Muscle of back (tissue), 13 donors: ENCODE measurements at places on chromosomes 16 and 17. TPM values are rescaled to one million over a fixed set of nuclear protein-coding genes. Genes with fewer than 3 reads are reported as not detected.

Gene NXN
- 53.2 TPM for polyA plus RNA-seq

Gene HBA2
- polyA plus RNA-seq, result 1,262 TPM

Gene HSD11B2
- polyA plus RNA-seq, result 3.8 TPM

Gene KCNJ16
- polyA plus RNA-seq, result 0.76 TPM

Gene NOD2
- 0.82 TPM for polyA plus RNA-seq

Gene KRT16
- not detected for polyA plus RNA-seq

Gene COX6A2
- 272 TPM for polyA plus RNA-seq

Gene PPL
- 1.8 TPM for polyA plus RNA-seq

Gene FBF1
- polyA plus RNA-seq, result 6.0 TPM

Gene IRX3
- polyA plus RNA-seq, result 15.4 TPM

Gene OR1F1
- polyA plus RNA-seq, result not detected

Gene SRCIN1
- polyA plus RNA-seq, result 1.3 TPM

Gene KRT14
- polyA plus RNA-seq, result 0.26 TPM

Gene HMOX2
- 37.0 TPM for polyA plus RNA-seq

GRCh38 chr16:7515543-7515942 is 182.9 kb downstream of the RBFOX1 start:
- no peak for DNase-seq

DNA sequence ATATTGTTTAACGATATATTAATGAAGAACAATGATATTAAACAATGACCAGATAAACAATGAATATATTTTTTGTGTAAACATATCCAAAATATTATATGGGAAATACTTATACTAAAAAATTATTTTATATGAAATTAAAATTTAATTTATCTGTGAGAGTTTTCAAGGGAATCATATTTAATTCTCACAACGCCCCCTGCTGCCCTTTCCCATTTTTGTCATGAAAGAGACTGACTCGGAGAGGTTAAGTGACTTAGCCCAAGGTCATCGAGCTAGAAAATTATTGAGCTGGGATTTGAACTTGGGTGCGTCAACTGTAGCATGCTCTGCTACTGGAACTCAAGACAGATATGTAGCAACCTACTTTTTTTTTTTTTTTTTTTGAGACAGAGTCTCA is 7.2 kb upstream of the MYCBPAP start:
- no peak for DNase-seq

DNA sequence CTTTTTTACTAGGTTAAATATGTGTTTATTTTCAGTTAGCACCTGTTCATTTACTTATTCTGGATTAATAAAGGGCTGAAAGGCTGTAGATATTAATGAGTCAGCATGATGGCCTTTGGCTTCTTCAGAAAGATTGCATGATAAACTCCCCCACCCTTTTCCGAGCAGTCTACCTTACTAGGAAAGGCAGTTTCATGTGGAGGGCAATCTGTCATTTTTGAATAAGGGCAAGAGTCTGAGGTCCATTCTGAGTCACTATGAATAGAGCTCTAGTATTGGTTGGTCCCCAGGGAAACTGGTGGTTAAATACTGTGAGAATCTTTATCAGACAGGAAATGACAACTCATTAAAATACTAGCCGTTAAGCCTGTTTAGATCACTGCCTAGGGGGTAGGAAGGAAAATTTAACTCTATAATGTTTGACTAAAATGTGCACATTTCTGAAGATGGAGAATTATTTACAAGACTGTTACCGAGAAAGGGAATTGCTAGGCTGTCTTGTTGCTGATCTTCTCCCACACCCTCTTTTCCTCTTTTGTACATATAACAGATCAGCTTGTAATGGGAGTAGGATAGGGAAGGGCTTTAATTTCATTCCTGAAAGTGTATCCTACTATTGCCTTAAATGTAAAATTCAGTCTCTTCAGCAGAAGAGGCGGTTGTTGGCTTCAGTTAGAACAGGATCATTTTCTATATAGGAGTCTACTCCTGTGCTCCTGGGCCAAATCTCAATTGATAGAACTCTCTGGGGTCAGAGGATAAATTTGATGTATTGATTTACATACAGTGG is 63.3 kb downstream of the TUBD1 start:
- DNase-seq, result peak; percentile 54

DNA sequence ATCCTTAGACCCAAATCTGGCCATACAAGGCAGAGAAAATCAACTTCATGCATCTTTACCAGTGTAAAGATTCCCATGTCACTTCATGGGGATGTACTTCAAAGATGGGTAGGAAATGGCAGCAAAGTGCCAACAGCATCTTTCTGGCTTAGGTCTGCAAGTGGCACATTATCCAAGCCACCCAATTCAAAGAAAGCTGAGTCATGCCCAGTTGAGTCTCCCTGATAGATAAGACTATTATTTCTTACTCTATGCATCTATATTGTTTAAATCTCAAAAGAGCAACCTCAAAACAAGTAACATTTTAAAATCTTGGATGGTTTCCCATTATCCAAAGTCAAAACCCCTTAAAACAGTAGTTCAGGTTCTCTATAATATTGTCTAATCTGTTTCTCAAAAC is 61.2 kb upstream of the HSBP1 start:
- no peak for DNase-seq

DNA sequence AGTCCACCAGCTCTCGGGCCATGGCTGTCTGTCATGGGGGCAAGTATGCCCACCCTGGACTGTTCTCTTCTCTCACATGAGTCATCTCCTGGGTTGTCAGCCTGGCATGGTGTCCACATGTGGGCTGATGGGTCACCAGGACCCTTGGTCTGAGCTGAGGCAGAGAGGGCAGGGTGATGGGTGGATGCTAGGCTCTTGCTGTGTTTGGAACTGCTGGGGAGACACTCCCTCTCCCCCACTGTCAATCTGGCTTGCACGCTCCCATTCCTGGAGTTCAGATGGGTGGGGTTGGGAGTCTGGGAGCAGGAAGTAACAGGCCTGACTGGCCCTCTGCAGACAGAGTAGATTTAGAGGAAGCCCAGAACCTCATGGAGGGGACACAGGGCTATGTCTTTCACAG is 28.9 kb downstream of the KSR1 start:
- no peak for DNase-seq

GRCh38 chr17:2397247-2398171 is 3.4 kb downstream of the MNT start:
- no peak for DNase-seq

GRCh38 chr16:77480681-77481315 is 46.0 kb upstream of the ADAMTS18 start:
- DNase-seq, result no peak

GRCh38 chr17:31132977-31133376 is 38.2 kb downstream of the NF1 start:
- DNase-seq, result no peak

GRCh38 chr17:15319452-15320010 is 21.9 kb downstream of the TEKT3 start:
- DNase-seq, result no peak

- no peak for DNase-seq
These were observed 17.0 kb upstream of the RPRML start for GRCh38 chr17:46995841-46996571.

- no peak for DNase-seq
These were observed 109.0 kb downstream of the HS3ST3A1 start for GRCh38 chr17:13492737-13493122.

GRCh38 chr16:24539850-24540601 is 660 bp downstream of the RBBP6 start:
- DNase-seq, result peak; percentile 65

- peak; percentile 51 for DNase-seq
These were observed 3.7 kb upstream of the MYL4 start for GRCh38 chr17:47205419-47205963.

- no peak for DNase-seq
These were observed 57.7 kb downstream of the SREBF1 start for GRCh38 chr17:17779015-17779611.

GRCh38 chr16:67392301-67393059 is 818 bp downstream of the TPPP3 start:
- no peak for DNase-seq

DNA sequence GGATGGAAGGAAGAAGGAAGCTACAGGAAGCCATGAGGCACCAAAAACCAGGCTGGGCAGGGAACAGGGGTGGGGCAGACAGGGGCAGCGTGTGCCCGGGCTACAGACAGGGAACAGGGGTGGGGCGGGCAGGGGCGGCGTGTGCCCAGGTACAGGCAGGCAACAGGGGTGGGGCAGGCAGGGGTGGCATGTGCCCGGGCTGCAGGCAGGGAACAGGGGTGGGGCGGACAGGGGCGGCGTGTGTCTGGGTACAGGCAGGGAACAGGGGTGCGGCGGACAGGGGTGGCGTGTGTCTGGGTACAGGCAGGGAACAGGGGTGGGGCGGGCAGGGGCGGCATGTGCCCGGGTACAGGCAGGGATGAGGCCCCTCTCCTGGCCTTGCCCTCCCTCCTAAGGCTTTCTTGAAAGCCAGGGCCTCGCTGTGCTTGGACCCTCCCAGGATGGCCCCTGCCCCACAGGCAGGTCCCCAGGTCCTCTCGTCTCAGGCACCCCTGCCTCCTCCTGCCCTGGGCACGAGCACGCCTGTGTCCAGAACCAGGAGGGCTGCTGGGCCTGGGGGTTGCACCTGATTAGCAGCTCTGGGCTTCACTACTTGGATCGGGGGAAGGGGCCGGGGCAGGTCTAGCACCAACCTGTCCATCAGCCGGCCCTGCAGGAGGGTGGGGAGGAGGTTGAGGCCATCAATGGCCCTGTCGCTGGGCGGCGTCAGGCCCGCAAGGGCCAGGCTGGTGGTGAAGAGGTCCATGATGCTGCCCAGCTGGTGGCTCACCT is 14.5 kb upstream of the APRT start:
- DNase-seq, result no peak

DNA sequence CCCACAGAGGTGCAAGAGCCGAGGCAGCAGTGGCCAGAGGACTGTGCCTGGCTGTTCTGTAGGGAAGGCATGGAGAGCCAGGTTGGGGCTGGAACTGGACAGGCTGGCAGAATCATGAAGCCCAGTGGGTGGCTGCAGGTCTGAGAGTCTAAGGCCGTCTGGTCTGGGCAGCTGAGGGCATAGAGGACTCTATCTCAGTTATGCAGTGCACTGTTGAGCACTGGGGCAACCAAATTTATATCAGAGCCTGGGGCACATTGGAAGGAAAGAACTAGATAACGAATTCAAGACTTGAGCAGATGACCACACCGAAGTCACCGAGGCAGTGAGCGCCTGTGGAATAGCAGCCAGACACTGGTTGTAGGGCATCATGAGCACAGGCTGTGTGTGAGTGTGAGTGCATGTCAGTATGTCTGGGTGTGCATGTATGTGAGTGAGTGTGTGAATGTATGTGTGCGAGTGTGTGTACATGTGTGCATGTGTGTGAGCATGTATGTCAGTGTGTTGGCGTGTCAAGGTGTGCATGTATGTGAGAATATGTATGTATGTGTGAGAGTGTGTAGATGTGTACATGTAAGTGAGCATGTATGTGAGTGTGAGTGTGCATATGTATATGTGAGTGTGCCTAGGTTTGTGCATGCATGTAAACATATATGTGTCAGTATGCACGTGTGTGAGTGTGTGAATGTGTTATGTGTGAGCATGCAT is 37.0 kb downstream of the RGS9 start:
- DNase-seq, result no peak

GRCh38 chr17:31663576-31663975 is 195.5 kb downstream of the COPRS start:
- DNase-seq, result no peak
